ENCODE measurements at places on chromosomes 4 and X.

GRCh38 chrX:19303256-19303880 is 40.4 kb upstream of the PDHA1 start:
- DNase-seq = no peak

DNA sequence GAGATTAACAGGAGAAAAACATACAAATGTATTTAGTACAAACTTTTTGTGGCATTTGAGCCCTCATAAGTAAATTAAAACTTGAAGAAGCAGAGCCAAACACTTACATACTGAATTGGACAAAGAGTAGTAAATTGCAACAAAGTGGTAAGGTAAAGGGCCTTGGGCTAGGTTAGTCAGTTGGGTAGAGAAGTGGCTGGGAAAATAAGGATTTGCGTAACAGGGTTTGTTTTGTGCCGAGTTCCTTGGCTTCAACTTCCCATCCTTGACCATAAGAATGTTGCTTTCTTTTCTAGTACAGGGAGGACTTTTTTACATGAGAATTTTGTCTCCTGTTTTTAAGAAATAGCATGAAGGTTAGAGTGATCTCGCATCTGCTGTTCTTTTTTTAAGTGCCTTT is 33.3 kb upstream of the DSPP start:
- no peak for DNase-seq

DNA sequence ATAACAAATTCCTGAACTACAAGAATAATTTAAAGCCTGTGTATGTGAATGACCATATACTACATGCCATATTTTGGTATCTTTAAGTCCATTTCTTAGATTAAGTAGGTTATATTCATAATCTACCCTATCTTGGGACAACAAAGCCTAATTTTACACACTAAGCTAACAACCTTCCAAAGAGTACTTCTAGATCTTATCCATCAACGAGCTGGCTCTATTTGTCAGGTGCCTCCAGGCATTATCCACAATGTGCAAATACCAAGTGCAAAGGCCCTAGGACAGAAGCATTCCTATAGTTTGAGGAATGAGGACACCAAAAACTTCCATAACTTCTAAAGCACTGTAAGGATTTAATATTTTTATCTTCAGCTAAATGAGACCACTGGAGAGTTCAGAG is 3.5 kb downstream of the SLBP start:
- DNase-seq = no peak

- no peak for DNase-seq
Measured at GRCh38 chr4:115491686-115492085, 378.3 kb upstream of the NDST4 start.

- DNase-seq = no peak
Measured at GRCh38 chr4:159174645-159175084, 71.8 kb downstream of the RAPGEF2 start.

DNA sequence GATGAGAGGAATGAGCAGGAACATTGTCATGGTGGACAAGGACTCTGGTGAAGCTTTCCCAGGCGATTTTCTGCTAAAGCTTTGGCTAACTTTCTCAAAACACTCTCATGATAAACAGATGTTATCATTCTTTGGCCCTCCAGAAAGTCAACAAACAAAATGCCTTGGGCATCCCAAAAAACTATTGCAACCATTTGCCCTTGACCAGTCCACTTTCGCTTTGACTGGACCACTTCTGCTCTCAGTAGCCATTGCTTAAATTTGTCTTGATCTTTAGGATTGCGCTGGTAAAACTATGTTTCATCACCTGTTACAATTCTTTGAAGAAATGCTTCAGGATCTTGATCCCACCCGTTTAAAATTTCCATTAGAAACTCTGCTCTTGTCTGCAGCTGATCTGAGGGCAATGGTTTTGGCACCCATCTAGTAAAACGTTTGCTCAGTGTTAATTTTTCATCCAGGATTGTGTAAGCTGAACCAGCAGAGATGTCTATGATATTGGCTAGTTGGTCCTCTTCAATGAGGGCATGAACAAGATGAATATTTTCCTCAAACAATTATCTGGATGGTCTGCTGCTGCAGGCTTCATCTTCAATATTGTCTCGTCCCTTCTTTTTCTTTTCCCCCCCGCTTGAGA is 14.8 kb downstream of the TBC1D1 start:
- no peak for DNase-seq

DNA sequence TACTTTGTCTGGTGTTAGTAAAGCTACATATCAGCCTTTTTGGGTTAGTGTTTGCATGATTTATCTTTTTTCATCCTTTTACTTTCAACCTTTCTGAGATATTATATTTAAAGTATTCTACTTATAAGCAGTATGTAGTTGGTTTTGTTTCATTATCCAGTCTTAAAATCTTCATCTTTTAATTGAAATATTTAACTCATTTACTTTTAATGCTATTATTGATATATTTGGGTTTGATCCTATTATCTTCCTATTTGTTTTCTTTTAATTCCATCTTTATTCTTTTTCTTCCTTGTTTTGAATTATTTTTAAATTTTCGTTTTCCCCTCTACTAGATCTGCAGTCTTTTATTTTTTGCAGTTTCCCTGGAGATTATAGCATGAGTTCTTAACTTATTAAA is 44.0 kb downstream of the CLDN22 start:
- no peak for DNase-seq

GRCh38 chrX:135009057-135009610 is 13.2 kb downstream of the RTL8B start:
- no peak for DNase-seq

- DNase-seq = no peak
Measured at GRCh38 chr4:156888762-156889161, 82.8 kb downstream of the PDGFC start.

GRCh38 chr4:37976507-37976906 is 16.3 kb downstream of the PTTG2 start:
- DNase-seq = no peak

DNA sequence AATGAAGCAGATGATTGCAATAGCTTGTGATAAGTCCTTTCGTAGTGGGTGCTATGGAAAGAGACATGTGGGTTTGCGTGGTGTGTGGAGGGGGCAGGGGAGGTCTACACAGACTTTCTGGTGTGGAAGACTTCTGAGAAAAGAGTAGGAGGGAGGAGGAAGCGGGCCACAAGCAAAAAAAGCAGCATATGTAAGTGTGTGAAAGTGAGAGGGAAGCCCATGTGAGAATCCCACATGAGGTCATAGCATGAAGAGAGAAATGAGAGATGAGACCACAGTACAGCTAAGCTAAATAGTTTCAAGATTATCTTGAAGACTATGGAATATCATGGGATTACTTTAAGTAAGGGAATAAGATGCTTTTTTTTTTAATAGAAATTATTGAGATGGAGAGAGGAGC is 2039.9 kb upstream of the TENM3 start:
- DNase-seq = no peak

DNA sequence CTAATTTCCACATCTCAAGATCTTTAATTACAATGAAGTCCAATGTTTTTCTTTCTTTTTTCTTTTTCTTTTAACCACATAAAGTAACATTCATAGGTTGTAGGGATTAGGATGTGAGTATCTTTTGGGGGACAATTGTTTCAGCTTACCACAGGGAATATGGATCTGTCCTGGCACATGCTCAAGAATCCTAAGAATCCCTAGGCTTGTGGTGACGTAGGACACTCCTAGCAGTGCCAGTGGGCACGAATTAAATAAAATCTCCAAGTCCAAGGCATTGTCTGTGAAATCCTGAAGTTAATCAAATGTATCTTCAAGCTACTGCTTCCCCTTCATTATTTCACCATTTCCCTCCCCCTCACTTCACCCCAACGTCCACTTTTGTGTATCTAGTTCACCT is 2.6 kb upstream of the LAS1L start:
- no peak for DNase-seq

DNA sequence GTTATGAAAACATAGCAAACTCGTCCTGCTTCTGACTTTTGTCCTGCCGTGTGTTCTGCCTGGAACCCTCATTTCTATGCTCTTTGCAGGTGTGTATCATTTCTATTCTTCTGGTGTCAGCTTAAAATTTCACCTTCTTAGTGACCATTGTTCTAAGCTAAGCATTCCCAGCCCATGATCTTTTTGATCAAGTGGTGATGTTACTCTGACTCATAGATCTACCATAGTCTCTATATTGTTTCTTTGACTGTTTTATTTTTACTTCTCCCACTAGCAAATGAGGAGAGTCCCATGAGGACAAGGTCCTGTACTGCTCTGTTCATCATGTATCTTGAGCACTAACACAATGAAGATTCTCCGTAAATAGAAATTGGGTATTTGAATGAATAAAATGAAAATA is 14.1 kb upstream of the CXCL6 start:
- DNase-seq = no peak

- DNase-seq = no peak
Measured at GRCh38 chr4:140048419-140048995, 105.5 kb downstream of the MAML3 start.

DNA sequence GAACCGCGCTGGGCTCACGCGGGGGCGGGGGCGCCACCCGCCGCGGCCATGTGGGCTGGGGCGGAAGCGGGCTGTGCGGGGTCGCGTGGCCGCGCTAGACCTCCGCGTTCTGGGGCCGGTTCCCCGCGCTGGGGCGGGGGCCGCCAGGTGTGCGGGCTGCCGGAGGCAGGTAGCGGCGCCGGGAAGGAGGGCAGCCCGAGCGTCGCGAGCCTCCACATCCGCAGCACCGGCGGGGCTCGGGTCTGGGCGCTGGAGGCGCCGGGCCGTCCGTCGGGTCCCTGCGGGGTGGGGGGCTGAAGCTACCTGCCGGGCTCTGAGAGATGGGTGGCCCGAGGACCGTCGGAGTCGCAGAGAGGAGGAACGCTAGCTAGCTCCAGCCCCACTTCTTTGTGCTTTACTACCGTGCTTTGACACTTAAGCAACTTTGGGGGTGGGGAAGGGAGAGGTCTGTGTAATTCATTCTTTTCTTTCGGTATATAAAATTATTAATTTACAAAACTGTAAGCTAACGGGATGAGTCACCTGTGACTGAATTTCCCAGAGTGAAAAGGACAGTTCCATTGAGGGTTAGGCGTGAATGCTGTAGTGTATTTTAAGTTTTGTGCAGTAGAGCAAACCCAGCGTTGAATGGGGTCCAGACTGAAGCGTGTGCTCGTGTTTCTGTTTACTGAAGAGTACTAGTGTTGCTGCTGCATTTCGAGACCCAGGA is 689 bp downstream of the METAP1 start:
- peak; percentile 68 for DNase-seq

- no peak for DNase-seq
Measured at GRCh38 chrX:49186125-49187027, at the start of gene PRICKLE3. Gene PRICKLE3, minus strand, starts transcription at chrX:49186373. Its CDS starts 76 bp downstream, at chrX:49186297.

- no peak for DNase-seq
Measured at GRCh38 chrX:20016616-20016945, 25.7 kb upstream of the BCLAF3 start.

GRCh38 chr4:149933883-149934282 is 118.2 kb upstream of the IQCM start:
- DNase-seq = peak; percentile 68
